ENCODE measurements at places on chromosomes 7 and 10.
A peak's percentile ranks its signal among the peaks of the same experiment; 100 is the strongest.

DNA sequence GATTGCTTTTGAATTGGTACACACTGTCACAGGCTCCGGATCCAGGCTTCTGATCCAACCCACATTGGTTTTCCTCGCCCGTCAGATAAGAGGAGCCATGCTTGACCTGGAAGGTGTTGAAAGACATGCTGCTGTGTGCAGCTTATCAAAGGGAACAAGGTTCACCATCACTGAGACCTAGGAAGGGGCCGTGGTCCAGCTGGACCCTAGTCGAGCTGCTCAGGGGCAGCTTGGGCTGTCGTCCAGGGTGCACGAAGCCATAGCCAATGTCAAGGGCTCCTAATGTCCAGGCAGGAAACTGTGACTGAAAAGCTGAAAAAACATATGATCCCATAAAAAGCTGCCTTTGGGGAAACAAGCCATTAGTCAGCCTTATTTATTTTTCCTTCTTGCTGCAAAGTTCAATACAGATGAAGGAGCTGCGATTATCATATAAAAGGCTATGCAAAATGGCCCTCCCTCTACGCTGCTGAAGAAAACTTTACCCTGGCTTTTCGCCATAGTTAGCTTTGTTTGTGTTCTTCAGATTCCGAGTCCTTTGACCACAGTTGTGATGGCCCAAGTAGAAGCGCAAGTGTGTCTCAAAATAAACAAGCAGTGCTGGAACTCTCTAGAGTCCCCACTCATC, 118.0 kb downstream of the CREB5 start:
- DNase-seq: no peak

DNA sequence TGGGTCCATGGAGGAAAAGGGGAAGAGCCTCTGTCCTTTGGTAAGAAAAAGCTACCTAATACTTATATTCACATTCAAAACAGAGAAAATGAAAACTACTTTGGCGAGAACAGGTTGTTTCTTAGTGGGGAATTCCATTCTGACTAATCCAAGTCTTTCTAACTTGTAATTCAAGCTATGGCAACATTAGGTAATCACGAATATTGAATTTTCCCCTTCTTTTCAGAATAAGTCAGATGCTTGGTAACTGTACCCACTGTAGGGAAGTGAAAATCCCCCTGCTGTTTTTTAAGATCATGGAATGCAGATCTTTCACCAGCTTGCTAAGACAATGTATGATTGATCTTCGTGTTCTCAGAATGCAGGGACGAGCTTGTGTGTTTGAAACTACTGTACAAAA, 384.4 kb downstream of the TCERG1L start:
- no peak for DNase-seq

- no peak for DNase-seq
These were observed 23.6 kb downstream of the NOBOX start for GRCh38 chr7:144379776-144380384.

GRCh38 chr10:103824281-103824680, 31.1 kb downstream of the SH3PXD2A start:
- no peak for DNase-seq

- no peak for DNase-seq
These were observed 1.4 kb downstream of the PTPRE start for GRCh38 chr10:127908106-127908958.

GRCh38 chr10:116787893-116788665, 45.7 kb upstream of the HSPA12A start:
- DNase-seq: peak; percentile 67
